ENCODE measurements at places on chromosomes 7 and 10. TPM values are rescaled to one million over a fixed set of nuclear protein-coding genes. Genes with fewer than 3 reads are reported as not detected.

GRCh38 chr7:132179080-132179430, 397.2 kb downstream of the PLXNA4 start:
- peaks cover 5% of the 10 kb centered on the region for H3K4me1 ChIP-seq
- DNase-seq: no peak
- no peak overlapping the region for H3K4me3 ChIP-seq

DNA sequence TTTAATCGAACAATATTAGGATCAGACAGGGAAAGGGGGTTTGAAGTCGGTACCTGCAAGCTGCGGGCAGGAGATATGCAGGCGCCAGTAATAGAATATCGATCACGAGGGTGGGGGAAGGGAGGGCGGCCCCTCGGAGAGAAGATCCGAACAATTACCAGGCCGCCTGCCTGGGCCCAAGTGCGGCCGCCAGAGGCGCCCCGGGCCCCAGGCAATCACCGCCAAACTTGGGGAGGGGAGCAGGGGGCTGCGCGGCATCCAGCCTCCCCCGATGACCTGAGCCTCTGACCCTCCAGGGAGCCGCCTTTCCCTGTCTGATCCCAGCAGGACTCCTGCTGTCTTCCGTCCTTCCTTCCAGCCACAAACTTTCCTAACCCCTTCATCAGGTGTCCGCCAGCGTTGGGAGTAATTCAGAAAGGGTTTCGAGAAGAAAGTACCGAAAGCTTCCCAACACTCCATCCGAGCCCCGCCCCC, 1.1 kb downstream of the NKX1-2 start:
- H3K4me1 ChIP-seq: peaks cover 30% of the 10 kb centered on the region
- peaks cover 47% of the 10 kb centered on the region for H3K27me3 ChIP-seq
- no peak for DNase-seq
- H3K36me3 ChIP-seq: peaks cover 2% of the 10 kb centered on the region
- H3K27ac ChIP-seq: no peak overlapping the region
- peak overlapping the region; percentile 60 for H3K4me3 ChIP-seq

GRCh38 chr7:139999516-139999915, 63.2 kb downstream of the PARP12 start:
- H3K4me3 ChIP-seq: no peak overlapping the region
- H3K4me1 ChIP-seq: no peaks in the 10 kb centered on the region
- H3K27ac ChIP-seq: no peak overlapping the region
- no peaks in the 10 kb centered on the region for H3K27me3 ChIP-seq
- no peaks in the 10 kb centered on the region for H3K36me3 ChIP-seq
- no peak for DNase-seq

GRCh38 chr7:79339208-79339925, 114.1 kb downstream of the MAGI2 start:
- H3K36me3 ChIP-seq: no peaks in the 10 kb centered on the region
- H3K4me3 ChIP-seq: no peak overlapping the region
- no peaks in the 10 kb centered on the region for H3K27me3 ChIP-seq
- no peaks in the 10 kb centered on the region for H3K4me1 ChIP-seq
- DNase-seq: no peak
- H3K27ac ChIP-seq: no peak overlapping the region

The C10orf105 gene
- total RNA-seq: 0.48 TPM

DNA sequence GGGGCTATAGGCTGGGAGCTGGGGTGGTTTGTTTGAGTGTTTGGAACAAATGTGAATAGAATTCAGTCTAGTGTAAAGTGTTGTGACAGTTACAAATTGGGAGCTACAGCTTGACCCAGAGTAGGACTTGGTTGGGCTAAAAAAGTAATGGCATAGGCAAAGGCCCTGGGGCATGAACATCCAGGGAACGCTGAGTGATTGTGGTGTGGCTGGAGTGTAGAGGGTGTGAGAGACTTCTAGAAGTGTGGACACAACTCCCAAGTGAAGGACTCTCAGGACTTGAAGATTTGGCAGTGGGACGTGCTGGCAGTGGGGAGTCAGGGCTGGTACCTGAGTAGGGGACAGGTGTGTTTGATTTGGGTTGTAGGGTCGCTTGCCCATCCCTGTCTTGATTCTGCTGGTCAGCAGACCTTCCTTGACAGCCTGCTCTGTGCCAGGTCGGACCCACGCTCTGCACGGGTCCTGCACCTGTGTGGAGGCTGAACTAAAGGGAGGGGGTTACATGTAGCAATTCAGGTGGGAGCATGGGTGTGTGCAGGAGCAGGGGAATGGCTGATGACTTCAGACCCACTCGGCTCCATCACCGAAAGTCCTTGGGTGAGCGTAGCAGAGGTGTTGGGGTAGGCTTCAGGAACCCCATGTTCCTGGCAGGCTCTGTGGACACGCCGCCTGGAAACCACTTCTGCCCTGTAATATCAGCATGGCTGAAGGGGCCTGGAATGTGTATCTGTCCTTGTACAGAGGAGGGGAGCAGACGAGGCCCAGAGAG, 43.3 kb downstream of the ZMIZ1 start:
- no peak for DNase-seq
- no peaks in the 10 kb centered on the region for H3K27me3 ChIP-seq
- no peak overlapping the region for H3K27ac ChIP-seq
- H3K4me3 ChIP-seq: no peak overlapping the region
- H3K36me3 ChIP-seq: 0 out of 2 replicates have a peak, but pooled peaks cover 2% of the 10 kb centered on the region
- peaks cover 40% of the 10 kb centered on the region for H3K4me1 ChIP-seq

GRCh38 chr7:140484951-140485499, 5.7 kb upstream of the MKRN1 start:
- H3K4me3 ChIP-seq: no peak overlapping the region
- peaks cover 16% of the 10 kb centered on the region for H3K4me1 ChIP-seq
- H3K36me3 ChIP-seq: no peaks in the 10 kb centered on the region

GRCh38 chr7:150823043-150823442, 22.5 kb downstream of the TMEM176A start:
- no peak overlapping the region for H3K27ac ChIP-seq
- no peaks in the 10 kb centered on the region for H3K36me3 ChIP-seq
- DNase-seq: no peak

GRCh38 chr10:116115036-116115641, 157.9 kb downstream of the GFRA1 start:
- H3K4me3 ChIP-seq: no peak overlapping the region
- no peaks in the 10 kb centered on the region for H3K4me1 ChIP-seq
- H3K27me3 ChIP-seq: no peaks in the 10 kb centered on the region

DNA sequence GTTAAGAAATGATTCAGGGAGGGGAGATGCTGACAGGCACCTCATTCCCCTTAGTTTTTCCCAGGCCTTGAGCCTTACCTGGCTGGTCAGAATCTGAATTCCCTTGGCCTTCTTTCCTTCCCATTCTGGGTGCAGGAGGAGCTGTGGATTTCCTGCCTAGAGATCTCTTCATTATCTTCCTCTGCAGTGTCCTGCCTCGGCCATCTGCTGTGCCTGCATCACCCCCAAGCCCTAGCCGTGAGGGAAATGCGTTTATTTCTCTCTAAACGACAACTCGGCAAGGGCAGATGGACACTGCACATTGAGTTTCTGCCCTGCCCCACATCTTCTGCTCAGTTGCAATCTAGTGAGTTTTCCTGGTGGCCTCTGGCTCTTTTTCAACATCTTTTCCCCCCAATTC, 26.7 kb downstream of the ZCWPW1 start:
- H3K4me1 ChIP-seq: peaks cover 7% of the 10 kb centered on the region
- no peak for DNase-seq
- H3K27ac ChIP-seq: no peak overlapping the region
- H3K4me3 ChIP-seq: no peak overlapping the region
- H3K27me3 ChIP-seq: no peaks in the 10 kb centered on the region

DNA sequence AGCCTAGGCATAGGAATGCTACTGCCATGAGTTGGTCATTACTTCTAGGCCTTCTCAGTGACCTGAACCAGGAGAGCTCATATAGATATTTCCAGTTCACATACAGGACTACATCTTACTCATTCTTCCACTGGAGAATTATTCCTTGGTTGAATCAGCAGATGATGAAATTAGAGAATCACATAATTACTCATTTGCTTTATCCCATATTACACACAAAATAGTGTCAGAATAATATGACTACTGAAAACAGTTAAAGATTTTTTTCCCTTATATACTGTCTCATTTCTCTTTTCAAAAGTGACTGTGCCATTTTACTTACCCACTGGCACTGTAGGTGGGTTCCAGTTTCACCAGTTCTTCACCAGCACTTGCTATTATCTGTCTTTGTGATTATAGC, 18.5 kb downstream of the BMS1 start:
- DNase-seq: no peak
- H3K27ac ChIP-seq: no peak overlapping the region
- peaks cover 61% of the 10 kb centered on the region for H3K36me3 ChIP-seq
- H3K4me3 ChIP-seq: no peak overlapping the region

DNA sequence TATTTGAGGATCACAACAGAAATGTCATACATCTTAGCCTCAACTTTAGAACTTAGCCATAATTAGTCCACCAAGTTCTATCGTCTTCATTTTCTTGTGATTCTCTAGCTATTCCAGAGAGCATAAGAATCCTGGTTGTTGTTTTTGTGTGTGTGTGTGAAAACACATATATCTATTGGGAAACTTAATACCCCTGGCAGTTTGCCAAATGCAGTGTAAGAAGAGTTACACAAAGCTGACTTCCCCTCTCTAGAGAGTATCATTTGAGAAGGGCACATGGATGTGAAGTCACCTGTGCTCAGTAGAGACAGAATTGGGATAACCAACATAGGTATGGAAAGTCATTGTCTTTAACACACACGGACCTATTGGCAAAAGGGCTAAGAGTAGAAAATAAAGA, 19.3 kb downstream of the FOXI2 start:
- H3K4me1 ChIP-seq: no peaks in the 10 kb centered on the region
- DNase-seq: no peak
- H3K36me3 ChIP-seq: no peaks in the 10 kb centered on the region

DNA sequence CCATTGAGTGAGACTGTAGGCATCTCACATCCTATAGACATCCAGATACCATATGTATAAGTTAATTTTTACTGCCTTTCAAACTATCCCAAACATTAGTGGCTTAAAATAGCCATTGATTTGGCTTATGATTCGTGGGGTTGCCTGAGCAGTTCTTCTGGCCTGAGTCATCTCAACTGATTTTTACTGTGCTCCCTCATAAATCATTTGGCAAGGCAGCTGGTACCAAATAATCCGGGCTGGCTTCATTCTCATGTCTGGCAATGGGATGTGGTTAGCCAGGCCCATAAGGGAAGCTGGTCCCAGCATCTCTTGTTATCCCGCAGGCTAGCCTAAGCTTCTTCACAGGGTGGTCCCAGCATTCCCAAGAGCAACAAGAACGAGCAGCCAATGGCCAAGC, 6.7 kb upstream of the LRGUK start:
- no peaks in the 10 kb centered on the region for H3K36me3 ChIP-seq
- no peak overlapping the region for H3K27ac ChIP-seq
- no peaks in the 10 kb centered on the region for H3K27me3 ChIP-seq
- no peaks in the 10 kb centered on the region for H3K4me1 ChIP-seq
- no peak overlapping the region for H3K4me3 ChIP-seq

DNA sequence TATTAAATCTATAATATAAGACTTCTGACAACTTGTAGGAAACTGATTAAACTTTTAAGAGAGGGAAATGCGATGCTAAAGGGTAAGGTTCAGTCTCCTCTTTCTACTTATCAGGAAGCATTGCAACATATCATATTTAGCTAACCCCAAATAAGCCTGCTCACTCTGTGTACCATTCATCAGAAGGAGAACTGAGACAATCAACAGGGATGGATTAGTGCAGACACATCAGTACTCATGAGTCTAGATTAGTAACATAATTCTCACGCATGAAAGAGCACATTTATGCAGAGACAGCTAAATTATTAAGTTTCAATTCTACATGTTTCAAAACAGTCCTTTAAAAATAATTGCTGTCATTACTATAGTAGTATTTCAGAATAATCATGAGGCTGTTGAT, 354.2 kb upstream of the ZWINT start:
- H3K4me1 ChIP-seq: no peaks in the 10 kb centered on the region
- H3K27me3 ChIP-seq: no peaks in the 10 kb centered on the region
- no peaks in the 10 kb centered on the region for H3K36me3 ChIP-seq
- no peak for DNase-seq

The CHAT gene
- total RNA-seq: not detected

DNA sequence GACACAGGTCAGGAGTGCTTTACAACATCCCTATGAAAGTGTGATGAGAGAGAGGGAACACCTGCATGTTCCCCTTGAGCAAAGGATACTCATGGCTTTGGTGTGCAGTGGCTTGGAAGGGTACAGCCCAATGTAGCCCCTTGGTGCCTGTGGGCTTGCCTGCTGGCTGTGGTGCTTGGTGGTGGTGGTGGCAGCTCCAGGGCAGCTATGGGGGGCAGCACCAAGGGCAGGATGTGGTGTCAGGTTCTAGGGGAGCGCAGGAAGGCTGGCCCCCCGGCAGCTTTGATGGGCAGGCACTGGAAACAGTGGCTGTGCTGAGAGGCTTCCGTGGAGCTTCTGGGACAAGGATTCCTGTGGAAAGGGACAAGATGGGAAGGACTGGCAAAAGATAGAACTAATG, 464.0 kb upstream of the ZMIZ1 start:
- H3K36me3 ChIP-seq: no peaks in the 10 kb centered on the region
- DNase-seq: no peak
- no peaks in the 10 kb centered on the region for H3K27me3 ChIP-seq
- H3K4me1 ChIP-seq: no peaks in the 10 kb centered on the region
